Epithelial cell of proximal tubule (primary cell): ENCODE measurements at places on chromosomes 12 and 14. TPM values are rescaled to one million over a fixed set of nuclear protein-coding genes. Genes with fewer than 3 reads are reported as not detected.

The FAM222A gene
- 0.52 and 2.7 TPM in 2 replicates for total RNA-seq

The GPR84 gene
- not detected in 2 replicates for total RNA-seq

- DNase-seq = no peak
Observed at GRCh38 chr12:104355630-104356029, 52.1 kb downstream of the EID3 start.

DNA sequence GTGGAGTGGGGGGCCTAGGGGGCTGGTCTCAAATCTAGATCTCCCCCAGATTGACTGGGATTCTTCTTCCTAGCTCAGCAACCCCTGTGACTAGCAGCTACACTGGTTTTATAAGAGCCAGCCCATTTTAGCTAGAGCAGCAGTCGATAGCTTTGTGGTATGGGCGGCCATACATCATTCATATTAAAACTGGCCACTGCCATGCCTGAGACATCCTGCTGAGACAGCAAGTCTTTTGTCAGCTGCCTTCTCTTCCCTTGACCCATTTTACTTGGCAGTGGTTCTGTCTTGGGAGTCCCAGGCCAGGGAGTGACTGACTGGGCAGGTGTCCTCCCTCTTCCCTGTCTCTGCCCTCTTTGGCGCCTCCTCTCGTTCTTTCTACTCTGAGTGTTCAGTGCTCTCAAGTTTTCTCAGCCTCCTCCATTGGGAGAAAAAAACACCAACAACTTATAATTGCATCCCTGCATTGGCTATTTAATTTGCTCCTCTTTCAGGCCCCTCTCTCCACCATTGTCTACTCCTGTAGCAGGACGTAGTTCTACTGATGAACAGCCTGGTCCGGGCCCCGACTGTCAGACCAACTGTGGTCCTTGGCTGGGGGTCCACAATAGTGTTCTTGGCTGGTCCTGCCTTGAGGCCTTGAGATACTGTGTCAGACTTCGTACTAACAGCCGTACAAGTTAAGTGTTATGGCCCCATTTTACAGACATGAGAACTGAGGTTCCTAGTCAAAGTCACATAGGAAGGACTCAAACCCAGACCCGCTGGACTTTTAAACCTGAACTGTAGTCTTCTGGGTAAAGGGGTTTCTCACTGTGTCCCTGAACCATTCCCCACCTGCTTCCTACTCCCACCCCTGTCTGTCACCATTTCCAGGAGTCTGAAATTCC lies 18.3 kb upstream of the JDP2 start:
- no peak for DNase-seq

- no peak for DNase-seq
Observed at GRCh38 chr12:105205322-105206048, 30.5 kb downstream of the APPL2 start.

DNA sequence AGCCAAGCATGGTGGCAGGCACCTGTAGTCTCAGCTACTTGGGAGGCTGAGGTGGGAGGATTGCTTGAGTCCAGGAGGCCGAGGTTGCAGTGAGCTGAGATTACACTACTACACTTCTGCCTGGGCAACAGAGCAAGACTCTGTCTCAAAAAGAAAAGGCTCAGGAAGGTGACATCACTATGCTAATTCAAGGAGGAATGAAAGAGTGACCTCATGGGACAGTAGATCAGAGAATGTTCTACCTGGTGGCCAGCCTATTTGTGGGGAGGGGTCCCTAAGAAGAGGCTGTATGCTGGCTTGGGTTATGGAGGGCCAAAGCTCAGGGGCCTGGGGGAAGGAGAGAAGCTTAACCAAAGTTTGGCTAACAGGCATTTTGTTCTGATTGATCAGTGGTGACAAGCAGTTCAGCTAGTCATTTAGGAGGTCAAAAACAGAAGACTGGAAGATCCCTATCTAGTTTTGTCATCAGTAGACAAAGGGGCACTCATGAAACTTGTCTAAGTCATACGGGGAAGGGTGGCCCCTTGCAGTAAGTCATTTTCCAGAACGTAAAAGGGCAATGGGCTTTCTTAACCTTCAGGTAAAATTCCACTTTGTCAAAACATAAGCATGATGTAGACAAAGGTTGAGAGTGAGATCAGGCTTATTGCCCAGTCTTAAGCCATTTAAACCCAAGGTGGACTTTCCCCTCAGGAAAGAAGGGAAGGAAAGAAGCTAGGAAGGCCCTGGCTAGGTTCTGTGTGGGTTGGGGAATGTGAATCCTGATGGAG lies 60.8 kb upstream of the EEA1 start:
- DNase-seq = no peak

- no peak for DNase-seq
Observed at GRCh38 chr14:85439696-85440328, 90.1 kb upstream of the FLRT2 start.

GRCh38 chr14:68306934-68307789 lies 485.7 kb downstream of the ZFP36L1 start:
- DNase-seq = no peak

- no peak for DNase-seq
Observed at GRCh38 chr14:35202195-35202594, 79.8 kb downstream of the PRORP start.

DNA sequence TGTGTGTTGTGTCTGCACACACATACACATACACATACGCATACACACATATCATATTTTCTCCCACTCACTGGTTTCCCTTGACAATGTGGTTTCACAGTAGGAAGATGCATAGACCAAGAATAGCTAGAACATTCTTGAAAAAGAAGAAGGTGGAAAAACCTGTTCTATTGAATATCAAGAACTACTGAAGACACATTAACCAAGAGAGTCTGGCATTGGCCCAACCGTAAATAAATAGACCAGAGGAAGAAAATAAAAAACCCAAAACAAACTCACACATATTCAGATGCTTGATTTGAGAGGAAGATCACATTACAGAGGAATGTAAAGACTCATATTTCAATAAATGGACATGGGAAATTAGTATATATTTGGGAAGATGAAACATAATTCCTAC lies 311.3 kb downstream of the FOXG1 start:
- DNase-seq = no peak

- DNase-seq = no peak
Observed at GRCh38 chr14:68686205-68686465, 106.7 kb downstream of the ZFP36L1 start.
